ENCODE measurements at places on chromosomes 5 and 9.

DNA sequence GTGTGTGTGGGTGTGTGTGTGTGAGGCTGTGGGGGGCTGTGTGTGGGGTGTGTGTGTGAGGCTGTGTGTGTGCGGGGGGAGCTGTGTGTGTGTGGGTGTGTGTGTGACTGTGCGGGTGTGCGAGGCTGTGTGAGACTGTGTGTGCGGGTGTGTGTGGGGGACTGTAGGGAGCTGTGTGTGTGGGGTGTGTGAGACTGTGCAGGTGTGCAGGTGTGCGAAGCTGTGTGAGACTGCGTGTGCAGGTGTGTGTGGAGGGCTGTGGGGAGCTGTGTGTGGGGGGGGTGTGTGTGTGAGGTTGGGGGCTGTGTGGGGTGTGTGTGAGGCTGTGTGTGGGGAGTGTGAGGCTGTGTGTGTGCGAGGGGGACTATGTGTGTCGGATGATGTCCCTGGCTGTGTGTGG lies 23.2 kb downstream of the AHRR start:
- no peak for DNase-seq

- no peak for DNase-seq
These were observed 21.7 kb upstream of the TCOF1 start for GRCh38 chr5:150335778-150336177.

GRCh38 chr5:72149742-72150141 lies 42.5 kb downstream of the MAP1B start:
- DNase-seq: no peak

DNA sequence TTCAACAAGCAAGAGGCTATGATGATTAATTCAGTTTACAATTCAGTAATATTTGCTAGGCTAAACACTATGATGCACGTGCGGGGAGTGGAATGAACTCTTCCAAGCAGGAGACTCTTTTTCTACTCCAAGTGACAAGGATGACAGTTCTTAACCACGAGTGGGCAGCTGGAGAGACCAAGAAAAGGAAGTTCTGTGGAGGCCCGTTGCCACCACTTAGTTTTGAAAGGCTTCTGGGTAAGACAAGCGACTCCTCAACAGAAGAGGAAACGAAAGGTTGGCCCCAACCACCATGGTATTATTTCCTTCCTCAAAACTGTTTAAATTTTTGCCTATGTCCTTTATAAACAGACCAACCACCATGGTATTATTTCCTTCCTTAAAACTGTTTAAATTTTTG lies 2.8 kb downstream of the DCAF12 start:
- no peak for DNase-seq

GRCh38 chr5:139633295-139634027 lies 14.7 kb upstream of the CXXC5 start:
- peak; percentile 82 for DNase-seq

- DNase-seq: no peak
These were observed 164.1 kb upstream of the MPDZ start for GRCh38 chr9:13443346-13444244.

DNA sequence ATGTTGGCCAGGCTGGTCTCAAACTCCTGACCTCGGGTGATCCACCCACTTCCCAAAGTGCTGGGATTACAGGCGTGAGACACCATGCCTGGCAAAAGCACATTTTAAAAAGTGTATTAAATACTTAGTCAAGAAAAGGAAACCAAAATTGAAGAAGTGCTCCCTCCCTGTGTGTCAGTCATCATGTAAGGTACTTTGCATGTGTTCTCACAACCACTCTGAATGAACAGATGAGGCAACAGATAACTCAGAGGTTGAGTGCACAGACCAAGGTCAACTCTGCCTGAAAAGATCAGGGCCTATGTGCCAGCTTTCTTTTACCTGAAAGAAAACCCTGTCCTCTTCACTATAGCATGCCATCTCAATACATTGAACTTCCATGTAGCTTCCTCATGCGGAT lies 289.7 kb downstream of the MRPS30 start:
- no peak for DNase-seq

DNA sequence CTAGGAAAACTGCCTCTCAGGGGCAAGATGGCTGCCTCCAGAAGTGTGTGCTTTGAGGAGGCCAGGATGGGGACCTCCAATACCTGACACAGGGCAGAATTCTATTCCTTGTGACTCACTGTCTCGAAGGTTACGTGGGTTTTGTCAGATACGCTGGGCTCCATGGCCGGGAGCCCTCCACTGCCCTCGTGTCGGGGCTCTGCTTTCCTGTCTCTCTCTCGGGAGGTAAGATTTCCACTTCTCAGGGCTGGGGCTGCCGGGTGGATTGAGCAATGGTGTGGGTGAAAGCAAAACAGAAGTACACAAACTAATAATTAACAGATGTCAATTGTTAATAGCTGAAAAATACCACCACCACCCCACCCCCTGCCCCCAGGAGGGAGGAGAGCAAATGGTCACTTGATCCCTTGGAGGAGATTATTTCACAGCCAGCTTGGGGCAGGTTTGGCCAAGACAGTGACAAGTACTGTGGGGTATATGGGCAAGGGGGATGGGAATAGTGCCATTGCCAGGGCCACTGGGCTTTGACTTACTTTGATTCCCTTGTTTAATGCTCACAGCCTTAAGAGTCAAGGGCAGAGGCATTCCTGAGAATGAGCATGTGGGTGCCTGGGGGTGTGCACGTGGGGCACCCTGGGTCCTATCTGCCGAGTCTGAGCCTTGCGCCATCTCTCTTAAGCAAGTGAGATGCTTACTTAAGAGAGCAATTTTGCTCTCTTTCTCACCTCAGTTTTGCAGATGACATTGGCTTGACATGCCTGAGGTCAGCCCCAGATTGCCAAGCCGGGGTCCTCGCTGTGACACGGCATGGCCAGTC lies 28.8 kb upstream of the DAB2IP start:
- no peak for DNase-seq

GRCh38 chr9:9387511-9388115 lies 1225.2 kb downstream of the PTPRD start:
- no peak for DNase-seq

DNA sequence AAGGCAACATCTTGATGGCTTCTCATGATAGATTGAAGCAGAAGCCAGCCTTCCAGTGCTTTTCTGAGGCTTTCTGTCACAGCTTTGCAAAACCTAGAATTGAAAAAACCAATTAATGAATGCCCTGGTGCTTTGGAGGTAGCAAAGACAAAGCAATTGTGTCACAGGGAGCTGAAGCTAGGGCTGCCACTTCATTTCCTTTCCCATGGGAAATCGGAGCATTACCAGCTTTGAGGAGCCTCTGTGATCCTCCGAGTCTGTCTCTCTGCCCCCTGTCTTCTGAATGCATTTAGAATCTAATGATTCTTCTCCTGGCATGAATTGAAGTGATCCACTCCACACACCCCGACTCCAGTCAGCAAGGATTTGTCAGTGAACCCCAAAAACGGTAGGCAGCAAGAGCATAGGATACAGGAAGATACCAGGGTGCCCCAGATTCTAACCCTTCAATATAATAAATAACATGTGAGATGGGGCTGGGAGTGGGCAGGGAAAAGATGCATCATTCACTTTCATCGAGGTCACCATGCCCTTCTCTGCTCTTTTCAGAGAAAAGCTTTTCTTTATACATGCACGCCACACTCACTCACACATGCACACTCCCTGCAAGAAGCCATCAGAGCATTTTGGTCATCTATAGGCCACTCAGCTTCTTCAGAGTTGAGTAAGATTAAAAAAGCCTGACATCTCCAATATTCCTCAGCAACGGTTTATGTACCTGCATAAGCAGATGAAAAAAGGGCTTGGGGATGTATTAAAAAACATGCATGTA lies 247.7 kb upstream of the ZNF462 start:
- DNase-seq: no peak

- no peak for DNase-seq
These were observed 72.7 kb downstream of the CAST start for GRCh38 chr5:96734871-96735325.

GRCh38 chr5:68883436-68883835 lies 210.4 kb upstream of the SLC30A5 start:
- DNase-seq: peak; percentile 25

DNA sequence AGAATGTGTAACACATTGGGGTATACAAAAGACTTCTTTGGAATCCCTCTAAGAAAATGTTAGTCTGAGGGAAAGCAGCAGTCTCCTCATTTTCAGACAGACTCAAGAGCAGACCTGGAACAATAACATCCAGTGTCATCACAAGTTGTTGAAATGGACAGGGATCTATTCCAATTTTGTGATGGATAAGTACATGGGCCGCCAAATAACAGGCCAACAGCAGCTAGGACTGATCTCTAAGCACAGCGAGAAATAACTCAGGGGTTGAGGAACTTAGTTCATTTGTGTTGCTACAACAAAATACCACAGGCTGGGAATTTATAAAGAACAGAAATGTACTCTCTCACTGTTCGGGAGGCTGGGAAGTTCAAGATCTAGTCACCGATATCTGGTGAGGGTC lies 7.6 kb upstream of the ITGA2 start:
- DNase-seq: no peak

DNA sequence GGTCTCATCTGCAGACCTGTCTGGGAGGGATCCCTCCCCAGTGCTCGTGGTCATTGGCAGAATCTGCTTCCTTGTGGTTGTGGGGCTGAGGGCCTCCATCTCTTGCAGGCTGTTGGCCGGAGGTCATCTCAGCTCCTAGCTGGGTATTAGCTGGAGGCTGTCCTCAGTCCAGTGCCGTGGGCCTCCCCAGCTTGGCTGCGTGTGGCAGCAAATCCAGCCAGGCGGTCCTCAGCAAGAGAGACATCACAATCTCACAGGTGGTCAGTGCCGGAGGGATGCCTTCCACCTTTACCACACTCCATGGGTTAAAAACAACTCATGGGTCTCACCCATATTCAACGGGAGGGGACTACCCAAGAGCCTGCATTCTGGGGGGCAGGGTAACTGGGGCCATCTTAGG lies 155.5 kb downstream of the RXRA start:
- DNase-seq: no peak

GRCh38 chr5:139205124-139205523 lies 7.0 kb upstream of the SIL1 start:
- DNase-seq: no peak

DNA sequence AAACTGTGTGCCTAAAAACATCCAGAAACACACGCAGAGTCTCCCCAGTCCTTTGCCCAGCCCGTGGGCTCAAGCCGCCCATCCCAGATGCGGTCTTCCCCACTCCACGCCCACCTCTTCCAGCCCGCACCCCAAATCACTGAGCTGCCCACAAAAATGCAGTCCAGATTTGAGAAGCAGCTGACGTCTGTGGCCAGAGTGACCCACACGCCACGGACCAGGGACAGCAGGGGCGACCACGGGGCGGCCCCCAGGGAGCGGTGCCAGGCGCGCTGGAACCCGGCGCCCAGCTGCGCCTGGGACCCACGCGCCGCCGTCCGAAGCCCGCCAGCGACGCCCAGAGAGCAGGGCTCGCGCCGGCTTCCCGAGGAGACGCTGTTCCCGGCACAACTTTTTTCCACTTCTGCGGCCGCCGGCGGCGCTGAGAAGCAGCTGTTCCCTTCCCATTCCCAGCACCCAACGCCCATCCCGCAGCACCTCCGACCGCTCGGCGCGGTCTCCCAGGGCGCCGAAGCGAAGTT lies 674 bp downstream of the LHFPL2 start:
- no peak for DNase-seq

DNA sequence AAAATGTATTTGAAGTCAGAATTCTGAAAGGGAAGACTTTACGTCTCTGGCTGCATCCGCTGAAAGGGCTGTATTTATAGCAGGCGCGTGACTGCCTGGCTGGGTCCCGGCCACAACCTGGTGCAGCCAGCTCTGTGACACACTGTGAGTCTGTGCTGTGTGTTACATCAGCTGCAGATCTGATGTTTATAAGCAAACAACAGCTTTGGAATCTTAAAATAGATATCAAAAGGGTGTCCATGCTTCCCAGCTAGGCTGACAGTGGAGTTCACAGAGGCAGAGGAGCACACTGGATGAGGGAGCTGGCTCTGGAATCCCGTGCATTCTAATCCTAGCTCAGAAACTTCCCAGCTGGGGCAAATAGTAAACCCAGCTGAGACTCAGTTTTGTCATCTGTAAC lies 433.4 kb upstream of the BRINP1 start:
- DNase-seq: no peak

DNA sequence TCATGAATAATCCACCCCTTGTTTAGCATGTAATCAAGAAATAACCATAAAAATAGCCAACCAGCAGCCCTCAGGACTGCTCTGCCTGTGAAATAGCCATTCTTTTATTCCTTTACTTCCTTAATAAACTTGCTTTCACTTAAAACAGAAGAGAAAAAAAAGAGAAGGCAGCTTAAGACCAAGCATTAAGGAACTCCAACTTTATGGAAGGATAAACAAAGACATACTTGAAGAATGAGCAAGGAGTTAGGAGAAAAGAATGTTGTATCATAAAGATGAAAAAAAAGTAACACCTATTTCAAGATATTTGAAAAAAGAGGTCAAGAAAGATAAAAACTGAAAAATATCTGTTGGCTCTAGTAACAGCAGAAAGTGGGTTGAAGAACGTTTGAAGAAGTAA lies 107.6 kb downstream of the RNF180 start:
- no peak for DNase-seq

GRCh38 chr9:311841-312240 lies 97.2 kb downstream of the DOCK8 start:
- DNase-seq: no peak

- no peak for DNase-seq
These were observed 169.2 kb upstream of the GAS1 start for GRCh38 chr9:87116492-87116891.

DNA sequence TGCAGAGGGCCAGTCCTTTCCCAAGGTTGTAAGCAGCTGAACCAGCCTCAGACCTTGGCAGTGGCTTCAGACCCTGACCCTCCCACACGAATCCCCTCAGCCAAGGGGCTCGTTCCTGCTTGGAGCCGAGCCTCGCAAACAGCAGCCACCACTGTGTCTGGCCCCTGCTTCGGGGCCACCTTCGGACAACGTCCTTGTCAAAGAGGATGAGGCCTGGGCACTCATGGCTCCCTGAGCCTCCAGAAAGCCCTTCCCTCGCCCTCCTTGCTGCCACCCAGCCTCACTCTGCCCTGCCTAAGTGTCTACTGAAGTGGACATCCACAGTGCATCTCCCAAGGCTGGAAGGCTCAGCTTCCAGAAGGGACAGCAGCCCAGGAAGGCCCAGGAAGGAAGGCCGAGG lies 161.7 kb downstream of the OLFM1 start:
- no peak for DNase-seq

GRCh38 chr5:96474073-96474472 lies 41.0 kb upstream of the PCSK1 start:
- DNase-seq: no peak

DNA sequence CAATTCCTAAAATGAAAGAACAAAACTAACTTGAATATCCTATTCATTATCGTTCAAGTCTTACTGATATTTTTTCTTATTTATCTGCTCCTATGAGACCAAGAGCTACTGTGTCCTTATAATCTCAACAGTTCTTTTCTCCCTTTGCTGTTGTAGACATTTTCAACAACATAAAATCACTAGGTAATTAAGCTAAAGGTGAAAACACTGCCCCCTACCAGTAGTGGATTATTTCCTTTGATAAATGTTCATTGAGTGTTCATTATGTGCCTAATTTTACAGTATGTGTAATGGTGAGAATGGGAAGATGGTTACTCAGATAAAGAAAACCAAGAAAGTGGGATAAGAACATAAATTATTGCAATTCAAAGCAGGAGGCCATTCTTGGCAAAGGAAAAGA lies 41.4 kb upstream of the PAPPA start:
- DNase-seq: peak; percentile 11

- no peak for DNase-seq
These were observed 102.1 kb downstream of the PAM start for GRCh38 chr5:102857076-102857818.

Measured in iPS-NIHi11 (cell line).